ENCODE measurements at places on chromosomes 7 and 10.

- DNase-seq: no peak
Measured at GRCh38 chr10:75335191-75335590, 66.4 kb downstream of the ZNF503 start.

DNA sequence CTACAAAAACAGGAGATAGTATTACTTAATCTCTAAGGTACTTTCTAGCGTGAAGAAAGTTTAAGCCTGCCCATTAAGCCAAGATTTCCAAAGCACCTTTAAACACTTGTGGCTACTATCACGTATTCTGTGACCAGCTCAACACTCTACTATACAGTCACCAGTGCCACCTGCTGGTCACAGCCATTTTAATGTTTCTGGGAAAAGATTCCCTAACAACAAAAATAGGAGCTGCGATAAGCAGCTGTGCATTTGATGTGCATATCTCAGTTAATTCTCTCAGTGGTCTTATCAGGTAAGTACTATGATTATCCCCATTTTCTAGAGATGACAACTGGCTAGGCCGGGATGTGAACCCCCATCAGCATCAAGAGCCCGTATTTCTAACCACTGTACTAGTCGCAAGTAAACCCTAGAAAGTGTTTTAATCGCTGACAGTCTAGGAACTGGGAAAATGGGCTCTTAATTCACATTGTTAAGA is 860 bp downstream of the SEC31B start:
- DNase-seq: no peak

DNA sequence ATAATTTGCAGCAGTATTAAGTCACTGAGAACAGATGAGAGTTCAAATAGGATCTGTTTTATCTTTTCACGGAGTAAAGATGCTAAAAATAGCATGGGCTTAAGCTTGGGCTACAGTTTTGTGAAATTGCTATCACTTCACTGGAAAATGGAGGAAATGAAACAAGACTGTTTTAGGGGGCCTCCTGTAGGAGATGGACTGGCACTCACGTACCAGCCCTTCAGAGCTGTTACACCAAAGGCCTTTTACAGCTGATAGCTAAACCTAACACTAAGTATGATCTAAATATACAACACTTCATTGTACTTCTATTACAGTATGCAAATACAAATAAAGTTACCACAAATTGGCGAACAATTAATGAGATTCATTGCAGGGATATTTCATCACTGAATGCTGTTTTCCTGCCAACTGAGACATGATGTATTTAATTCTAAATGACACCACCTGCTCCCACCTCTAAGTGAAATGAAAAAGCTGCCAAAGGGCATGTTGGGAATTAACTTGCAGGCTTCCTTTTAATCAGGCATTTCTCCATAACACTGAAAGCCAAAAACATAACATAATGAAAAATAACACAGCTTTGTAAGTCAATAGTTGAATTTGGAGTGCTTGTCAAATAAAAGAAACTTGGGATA is 304.5 kb upstream of the LRRN3 start:
- DNase-seq: no peak

DNA sequence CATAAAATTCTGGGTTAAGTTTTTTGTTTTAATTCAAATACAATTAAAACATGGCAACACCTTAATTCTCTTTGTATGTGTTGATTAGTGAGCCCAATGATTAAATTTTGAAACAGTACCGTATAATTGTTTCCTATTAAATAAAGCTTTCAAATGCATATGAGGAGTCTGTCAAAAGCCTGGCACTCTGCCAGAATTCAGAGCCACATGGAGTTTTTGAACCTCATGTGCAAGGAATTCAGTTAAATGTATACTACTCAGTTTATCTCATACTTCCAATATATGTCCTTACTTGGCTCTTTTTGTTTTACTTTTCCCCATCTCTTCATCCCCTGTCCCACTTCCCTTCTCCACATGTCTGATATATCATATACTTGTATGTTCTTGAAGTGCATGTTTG is 165.6 kb upstream of the FAM3C start:
- DNase-seq: no peak

DNA sequence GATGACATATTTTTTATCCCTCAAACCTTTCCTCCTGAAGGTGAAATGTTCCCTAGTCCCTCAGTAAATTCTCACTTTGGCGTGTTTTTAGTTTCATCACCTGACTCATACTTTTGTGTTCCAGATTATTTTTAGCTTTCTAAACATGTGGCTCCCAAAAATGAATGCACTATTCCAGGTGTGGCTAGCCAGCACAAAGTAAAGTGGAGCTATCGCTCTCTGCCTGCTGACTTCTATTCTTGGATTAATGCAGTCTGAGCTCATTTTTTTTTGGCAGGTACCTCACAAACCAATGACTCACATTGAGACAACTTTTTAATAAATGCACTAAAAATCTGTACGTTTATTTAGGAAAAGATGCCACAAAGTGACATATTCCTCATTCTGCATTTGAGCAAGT is 58.8 kb upstream of the LANCL2 start:
- no peak for DNase-seq

DNA sequence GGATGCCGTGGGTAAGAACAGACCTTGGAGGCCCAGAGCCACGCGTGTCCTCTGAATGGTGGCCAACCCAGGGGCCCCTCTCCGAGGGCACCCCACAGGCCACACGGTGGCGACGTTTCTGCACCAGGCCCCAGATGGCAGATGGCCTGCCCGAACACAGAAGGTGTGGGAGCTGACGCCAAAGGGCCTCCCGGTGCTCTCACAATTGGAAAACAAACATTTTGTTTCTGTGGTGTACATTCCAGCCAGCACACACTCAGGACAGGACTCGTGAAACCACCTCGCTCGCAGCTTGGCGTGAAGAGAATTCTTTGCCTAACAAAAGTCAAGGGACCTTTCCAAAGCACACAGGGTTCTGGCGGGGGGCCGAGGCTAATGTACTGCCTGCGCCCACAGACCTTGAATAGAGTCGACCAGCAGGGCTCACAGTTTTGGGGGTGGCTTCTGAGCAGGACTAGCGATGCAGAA is 112.1 kb downstream of the FAM53B start:
- DNase-seq: no peak

DNA sequence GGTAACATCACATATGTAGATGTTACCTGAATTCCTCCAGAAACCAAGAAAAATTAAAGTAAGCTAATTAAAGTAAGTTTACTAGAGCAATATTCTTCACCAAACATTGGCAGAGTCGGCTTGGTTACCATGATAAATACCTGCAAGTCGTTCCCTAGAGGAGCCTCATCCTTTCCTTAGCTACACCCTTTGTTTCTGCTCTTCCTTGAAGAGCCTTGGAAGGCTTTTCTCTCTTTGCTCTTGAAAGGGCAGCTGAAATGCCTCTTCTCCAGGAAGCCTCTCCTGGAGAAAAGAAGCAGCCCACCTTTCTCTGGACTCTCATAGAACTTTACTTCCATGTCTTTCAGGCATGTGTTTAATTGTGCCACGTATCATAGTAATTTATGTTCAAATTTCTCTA is 34.9 kb upstream of the CALD1 start:
- DNase-seq: no peak

- DNase-seq: no peak
Measured at GRCh38 chr7:128456255-128456725, 612 bp downstream of the HILPDA start.

DNA sequence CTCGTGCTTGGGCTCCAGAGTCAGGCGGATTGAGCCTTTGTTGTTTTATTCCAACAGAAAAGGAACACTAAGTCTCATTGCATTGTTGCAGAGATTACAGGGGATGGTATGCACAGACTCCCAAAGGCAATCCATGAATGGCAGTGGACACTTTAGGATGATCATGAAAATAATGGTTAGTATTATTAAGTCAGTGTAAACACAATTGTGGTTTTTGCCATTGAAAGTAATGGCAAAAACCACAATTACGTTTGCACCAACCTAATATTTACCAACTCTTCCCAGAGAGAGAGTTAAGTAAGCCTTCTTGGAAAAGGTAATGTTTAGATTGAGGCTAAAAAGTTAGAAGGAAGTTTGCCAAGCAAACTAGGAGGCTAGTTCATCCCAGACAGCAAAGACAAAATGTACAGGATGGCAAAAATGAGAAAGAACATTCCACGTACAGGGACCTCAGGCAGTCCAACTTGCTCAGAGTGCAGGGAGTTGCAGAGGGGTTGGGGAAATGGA is 72.9 kb upstream of the AMPH start:
- DNase-seq: no peak

GRCh38 chr7:78139335-78139734 is 340.8 kb downstream of the PHTF2 start:
- no peak for DNase-seq

- DNase-seq: no peak
Measured at GRCh38 chr7:22429386-22429785, 70.6 kb downstream of the STEAP1B start.

DNA sequence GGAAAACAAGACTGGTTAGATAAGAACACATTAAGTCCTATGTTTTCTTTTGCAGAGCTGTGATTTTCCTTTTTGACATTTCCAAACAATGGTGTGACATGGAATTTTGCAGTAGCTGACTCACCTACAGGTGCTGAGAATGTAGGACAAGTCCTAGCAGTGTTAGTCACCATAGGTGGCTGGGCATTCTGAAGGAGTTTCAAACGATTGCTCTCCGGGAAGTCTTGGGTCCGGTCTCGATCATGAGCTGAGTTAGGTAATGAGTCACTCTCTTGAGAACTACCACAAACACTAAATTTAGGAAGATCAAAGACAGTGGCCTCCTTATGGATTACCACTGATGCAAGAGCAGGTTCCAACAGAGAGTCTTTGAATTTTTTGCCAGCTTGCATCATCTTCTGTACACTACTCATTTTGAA is 3.6 kb downstream of the FIGNL1 start:
- no peak for DNase-seq

All from mesenteric fat pad (tissue), 1 donor.